ENCODE measurements at places on chromosomes 7 and 10.

DNA sequence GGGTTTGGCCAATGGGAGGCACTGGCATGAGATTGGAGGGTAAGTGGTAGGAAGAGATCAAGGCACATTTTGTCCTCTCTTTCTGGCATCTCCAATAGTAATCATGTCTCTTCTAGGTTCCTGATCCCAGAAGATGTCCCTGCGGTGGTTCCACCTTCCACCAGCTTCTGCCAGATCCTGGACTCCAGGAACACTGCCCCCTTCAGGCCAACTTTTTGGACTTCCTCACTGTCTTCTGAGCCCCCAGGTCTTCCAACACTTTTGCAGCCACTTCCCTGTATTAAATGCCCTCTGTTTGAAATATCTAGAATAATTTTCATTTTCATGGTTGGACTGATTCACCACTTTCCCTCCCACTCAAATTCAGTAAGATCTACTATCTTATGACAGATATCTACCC, 60.9 kb downstream of the BAMBI start:
- DNase-seq = no peak

GRCh38 chr10:3512263-3512662, 272.7 kb downstream of the KLF6 start:
- no peak for DNase-seq

DNA sequence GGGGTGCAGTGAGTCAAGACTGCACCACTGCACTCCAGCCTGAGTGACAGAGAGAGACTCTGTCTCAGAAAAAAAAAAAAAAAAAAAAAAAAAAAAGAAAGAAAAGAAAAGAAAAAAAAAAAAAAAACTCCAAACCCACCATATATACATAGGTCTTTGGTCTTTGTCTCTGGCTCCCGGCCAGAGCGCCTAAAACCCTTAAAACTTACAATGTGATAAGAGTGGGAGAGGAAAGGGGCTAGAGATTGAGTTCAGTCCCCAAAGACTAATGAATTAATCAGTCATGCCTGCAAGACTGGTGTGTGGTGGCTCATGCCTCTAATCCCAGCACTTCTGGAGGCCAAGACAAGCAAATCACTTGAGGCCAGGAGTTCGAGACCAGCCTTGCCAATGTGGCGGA, 6.8 kb upstream of the NFE2L3 start:
- no peak for DNase-seq

GRCh38 chr7:17910377-17910776, 29.9 kb downstream of the SNX13 start:
- DNase-seq = no peak

Data from fibroblast of skin of left quadriceps (primary cell).